ENCODE measurements at places on chromosomes 11 and 22.
A peak's percentile ranks its signal among the peaks of the same experiment; 100 is the strongest.

- peak; percentile 73 for DNase-seq
These were observed 63.6 kb upstream of the EP300 start for GRCh38 chr22:41028841-41029240.

DNA sequence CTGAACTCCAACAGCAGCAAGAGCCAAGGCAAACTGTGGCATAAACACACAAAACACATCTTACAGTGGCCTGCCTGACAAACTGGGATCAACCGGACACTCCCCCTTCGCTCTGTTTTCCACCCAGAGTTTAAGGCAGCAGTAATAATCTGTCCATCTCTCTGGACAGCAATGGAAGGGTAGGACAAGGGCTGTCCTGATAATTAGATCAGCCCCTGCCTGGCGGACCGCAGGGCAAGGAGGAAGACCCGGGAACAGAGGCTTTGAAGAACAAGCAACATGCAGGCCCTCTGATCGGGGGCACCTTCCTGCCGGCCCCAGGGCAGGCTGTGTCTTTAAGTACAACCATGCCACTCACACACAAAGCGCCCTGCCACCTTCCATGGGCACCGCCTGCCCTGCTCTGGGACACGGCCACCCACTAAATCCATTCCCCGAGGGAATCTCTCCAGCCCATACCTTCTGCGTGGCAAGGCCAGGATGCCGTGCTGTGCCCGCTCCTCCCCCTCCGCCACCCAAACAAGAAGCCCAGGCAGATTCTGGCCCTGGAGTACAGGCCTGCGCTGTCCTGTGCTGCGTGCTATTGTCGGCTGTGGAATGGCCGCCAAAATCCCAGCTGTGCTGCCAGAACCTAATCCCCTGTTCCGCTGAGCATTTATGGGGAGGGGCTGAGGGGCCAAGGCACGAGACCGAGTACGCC is 38.8 kb downstream of the NUMA1 start:
- DNase-seq, result peak; percentile 38

DNA sequence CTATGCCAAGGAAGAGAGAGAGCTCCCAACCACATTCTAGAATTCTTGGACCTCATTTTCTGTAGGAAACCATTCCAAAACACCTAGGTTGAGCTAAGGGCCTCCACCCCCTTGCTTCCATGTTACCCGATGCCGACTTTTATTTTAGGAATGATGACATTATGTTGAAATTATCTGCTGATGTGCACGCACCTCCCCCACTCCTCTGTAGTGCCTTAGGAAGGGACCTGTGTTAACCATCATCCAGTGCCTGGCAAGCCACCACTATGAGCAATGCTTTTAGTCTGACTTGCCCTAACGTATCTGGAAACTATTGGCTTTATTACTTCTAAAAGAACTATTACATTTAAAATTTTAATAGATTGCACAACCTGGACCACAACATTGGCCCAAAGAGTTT is 42.1 kb downstream of the NCAPD3 start:
- no peak for DNase-seq

DNA sequence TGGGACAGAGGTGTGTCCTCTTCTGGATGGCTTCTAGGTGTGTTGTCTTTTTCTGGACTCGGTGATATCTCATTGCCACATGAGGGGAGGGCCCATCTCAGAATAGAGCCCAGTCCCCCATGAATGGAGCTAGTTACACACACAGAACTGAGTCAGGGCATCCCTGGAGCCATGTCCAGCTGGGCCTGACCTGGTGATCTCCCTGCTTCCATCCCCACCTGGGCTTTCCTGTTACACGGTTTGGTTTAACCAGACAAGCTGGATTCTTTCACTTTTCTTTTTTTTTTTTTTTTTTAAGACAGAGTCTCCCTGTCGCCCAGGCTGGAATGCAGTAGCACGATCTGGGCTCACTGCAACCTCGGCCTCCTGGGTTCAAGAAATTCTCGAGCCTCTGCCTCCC is 6.1 kb upstream of the A4GALT start:
- no peak for DNase-seq

GRCh38 chr22:49503321-49503720 is 324.4 kb downstream of the BRD1 start:
- DNase-seq, result peak; percentile 73

DNA sequence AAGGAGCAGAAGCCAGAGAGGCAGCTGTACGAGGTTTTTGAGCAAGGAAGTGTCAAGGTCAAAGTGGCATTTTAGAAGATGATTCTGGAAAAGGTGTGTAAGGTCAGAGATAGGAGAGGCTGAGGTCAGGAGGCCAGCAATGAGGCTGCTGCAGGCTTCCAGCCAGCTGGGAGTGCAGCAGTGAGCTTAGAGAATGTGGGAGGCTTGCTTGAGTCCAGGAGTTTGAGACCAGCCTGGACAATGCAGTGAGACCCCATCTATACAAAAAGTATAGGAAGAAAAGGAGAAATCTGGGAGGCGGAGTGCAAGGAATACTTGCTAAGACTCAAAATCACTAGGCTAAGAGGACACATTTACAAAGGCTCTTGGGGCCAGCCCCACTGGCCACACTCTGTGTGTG is 96.5 kb downstream of the GRIK4 start:
- DNase-seq, result no peak

- DNase-seq, result no peak
These were observed 108.8 kb downstream of the TTC28 start for GRCh38 chr22:28570696-28571373.

DNA sequence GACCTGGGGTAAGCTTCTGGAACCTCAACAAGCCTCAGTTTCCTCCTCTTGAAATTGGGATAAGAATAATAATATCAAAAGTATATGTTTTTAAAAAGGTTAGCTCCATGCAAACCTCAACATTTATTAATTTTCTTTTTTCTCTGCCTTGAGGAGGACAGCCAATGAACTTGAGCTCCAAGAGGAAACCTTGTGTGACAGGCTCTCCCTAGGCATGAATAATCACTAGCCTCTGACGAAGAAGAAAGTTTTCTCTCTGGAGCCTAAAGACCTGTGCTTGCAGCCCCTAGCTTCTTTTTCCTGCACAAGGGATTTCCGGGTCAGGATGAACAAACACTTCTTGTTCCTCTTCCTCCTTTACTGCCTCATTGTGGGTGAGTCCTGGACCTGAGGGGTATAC is at the start of gene PATE3:
Gene PATE3 (plus strand): TSS at position 301 of the 400 bp plus-strand sequence. CDS start 25 bp downstream, at position 326.
- peak; percentile 12 for DNase-seq

GRCh38 chr11:134780486-134781147 is 368.6 kb upstream of the B3GAT1 start:
- DNase-seq, result no peak

Data from MV-4-11 (cell line).